Thyroid gland (tissue), 4 donors: ENCODE measurements at places on chromosomes 7 and 10. TPM values are rescaled to one million over a fixed set of nuclear protein-coding genes. Genes with fewer than 3 reads are reported as not detected.

DNA sequence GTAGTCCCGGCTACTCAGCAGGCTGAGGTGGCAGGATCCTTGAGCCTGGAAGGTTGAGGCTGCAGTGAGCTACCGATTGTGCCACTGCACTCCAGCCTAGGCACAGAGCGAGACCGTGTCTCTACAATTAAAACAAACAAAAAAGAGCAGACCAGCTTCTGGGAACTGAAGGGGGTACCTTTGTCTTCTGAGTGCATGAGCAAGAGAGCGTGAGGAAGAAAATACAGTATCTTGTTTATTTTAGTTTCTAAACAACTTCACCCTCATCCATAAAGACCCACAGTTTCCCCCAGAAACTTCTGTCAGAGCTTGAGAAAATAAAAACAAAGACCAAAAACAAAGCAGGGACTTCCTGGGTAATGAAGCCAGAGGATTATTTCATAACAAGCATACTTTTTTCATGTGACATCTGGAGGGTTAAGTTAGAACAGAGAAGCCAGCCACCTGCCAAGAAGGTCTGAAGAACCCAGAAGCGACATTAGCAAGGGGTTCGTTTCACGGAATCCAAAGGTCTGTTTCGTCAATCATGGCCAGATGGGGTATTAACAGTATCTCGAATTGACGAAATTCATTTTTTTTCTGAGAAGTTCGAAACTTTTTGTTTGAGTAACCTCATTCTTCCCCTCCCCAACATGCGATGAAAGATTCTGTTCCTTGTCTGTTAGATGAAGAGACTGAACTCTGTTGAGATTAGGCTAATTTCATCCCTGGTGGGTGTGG, 10.2 kb upstream of the IL2RA start:
- DNase-seq, result no peak

GRCh38 chr7:103130901-103131624, 17.8 kb downstream of the NAPEPLD start:
- DNase-seq, result no peak

INHBA gene
- total RNA-seq, result 1.3 TPM

CDH23 gene
- total RNA-seq, result 3.7 TPM

AKR1C1 gene
- total RNA-seq, result 122 TPM

- no peak for DNase-seq
These were observed 60.9 kb downstream of the BAMBI start for GRCh38 chr10:28738200-28738599.

- peak; percentile 15 for DNase-seq
These were observed 1.5 kb downstream of the IL15RA start for GRCh38 chr10:5975641-5976473.

- no peak for DNase-seq
These were observed 122.7 kb downstream of the INSYN2A start for GRCh38 chr10:127073666-127074065.

MYPN gene
- total RNA-seq, result not detected

- no peak for DNase-seq
These were observed 36.5 kb downstream of the SEMA3C start for GRCh38 chr7:80882213-80882801.

KBTBD2 gene
- total RNA-seq, result 49.8 TPM

COL1A2 gene
- total RNA-seq, result 50.4 TPM

- no peak for DNase-seq
These were observed 588.6 kb downstream of the DNAJB9 start for GRCh38 chr7:109158246-109158645.

GRCh38 chr10:13555884-13556510, 27.2 kb upstream of the BEND7 start:
- peak; percentile 83 for DNase-seq

- DNase-seq, result no peak
These were observed 2.2 kb downstream of the MTG1 start for GRCh38 chr10:133396035-133396624.

DNA sequence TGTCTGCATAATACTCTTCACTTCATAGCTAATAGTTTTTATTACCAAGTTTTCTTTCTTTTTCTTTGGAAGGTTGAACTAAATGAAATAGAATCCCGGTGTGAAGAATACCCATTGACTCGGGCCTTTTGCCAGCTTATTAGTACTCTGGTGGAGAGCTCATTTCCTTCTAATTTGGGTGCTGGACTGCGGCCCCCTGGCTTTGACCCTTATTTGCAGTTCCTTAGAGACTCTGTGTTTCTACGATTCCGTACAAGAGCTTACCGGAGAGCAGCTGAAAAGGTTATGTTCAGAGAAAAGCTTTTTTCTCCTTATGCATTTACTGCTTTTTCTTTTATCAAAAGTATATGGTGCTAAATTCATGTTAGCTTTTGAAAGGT, 40.2 kb downstream of the NUP205 start:
- no peak for DNase-seq

DNA sequence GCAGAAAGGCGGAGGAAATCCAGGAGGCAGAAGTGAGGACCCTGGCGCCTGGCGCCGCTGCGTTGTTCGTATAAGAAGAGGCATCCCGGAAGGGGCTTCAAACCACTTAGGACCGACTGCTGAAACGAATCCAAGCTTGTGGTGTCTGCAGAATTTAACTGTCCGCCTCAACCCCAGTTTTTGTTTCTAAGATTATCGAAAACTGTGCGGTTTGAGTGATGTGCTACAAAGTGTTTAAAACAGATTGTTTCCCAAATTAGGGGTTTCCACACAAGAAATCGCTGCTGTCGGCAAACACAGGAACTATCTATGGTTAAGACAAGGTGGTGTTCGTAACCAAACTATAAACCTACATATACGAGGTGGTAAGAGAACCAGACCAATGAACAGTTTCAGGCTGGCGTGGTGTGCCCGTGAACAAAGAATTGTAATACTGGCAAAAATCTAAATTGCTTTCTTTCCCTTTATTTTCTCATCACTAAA, 835 bp upstream of the DGKI start:
- peak; percentile 21 for DNase-seq

SPAM1 gene
- total RNA-seq, result not detected

- DNase-seq, result no peak
These were observed 77.5 kb upstream of the MEOX2 start for GRCh38 chr7:15764010-15764409.

- peak; percentile 76 for DNase-seq
These were observed 116.8 kb downstream of the LHPP start for GRCh38 chr10:124578231-124579010.

- DNase-seq, result no peak
These were observed 43.8 kb upstream of the CSTF2T start for GRCh38 chr10:51743146-51743545.

VPS37D gene
- total RNA-seq, result 3.9 TPM

PNLIPRP3 gene
- total RNA-seq, result not detected

- DNase-seq, result no peak
These were observed 3.5 kb downstream of the DENND11 start for GRCh38 chr7:141698247-141699015.

DNA sequence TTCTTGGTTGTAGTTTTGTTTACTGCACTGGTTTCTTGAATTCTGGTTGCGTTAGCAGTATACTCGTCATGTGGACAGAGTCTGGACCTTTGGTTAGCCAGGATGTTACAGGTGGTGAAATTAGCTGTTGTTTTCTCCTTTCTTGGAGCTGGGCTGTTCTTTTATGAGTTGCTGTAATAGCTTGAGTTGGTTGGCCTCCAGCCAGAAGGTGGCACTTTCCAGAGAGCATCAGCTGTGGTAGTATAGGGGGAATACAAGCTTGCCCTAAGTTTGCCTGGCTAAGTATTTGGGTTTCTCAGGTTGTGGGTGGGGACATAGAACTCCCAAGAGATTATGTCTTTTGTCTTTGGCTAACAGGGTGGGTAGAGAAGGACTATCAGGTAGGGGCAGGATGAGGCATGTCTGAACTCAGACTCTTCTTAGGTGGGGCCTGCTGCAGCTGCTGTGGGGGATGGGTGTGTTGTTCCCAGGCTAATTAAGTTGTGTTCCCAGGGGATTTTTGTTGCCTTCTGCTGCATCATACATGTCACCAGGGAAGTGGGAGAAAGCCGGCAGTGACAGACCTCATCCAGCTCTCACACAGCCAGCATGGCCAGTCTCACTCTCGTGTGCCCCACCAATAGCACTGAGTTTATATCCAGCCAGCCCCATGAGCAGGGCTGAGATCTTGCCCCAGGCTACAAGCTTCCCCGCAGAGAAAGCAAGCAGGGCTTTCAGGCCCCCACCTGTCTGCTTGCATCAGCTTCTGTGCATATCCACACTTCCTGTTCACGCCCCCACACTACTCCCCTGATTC, 246.7 kb upstream of the TPK1 start:
- no peak for DNase-seq

GRCh38 chr10:74743401-74743800, 83.0 kb upstream of the KAT6B start:
- no peak for DNase-seq

DNA sequence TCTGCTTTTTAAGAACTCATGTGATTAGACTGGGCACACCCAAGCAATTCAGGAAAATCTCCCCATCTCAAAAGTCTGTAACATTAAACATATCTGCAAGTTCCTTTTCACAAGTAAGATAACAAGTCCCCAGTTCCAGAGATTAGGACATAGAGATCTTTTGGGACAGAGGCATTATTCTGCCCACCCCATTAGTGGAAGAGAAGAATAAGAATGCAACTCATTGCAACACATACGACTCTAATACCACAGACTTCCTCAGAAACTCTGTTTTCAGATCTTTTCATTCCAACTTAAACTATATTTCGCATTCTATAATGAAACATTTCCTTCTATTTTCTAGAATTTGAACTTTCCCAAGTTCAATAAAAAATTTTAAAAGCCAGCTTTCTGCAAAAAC, 137.7 kb downstream of the SEMA3C start:
- no peak for DNase-seq

GRCh38 chr10:103125323-103126267, 67.5 kb downstream of the NT5C2 start:
- DNase-seq, result no peak

ANKRD22 gene
- total RNA-seq, result not detected

SMO gene
- 12.1 TPM for total RNA-seq

DNA sequence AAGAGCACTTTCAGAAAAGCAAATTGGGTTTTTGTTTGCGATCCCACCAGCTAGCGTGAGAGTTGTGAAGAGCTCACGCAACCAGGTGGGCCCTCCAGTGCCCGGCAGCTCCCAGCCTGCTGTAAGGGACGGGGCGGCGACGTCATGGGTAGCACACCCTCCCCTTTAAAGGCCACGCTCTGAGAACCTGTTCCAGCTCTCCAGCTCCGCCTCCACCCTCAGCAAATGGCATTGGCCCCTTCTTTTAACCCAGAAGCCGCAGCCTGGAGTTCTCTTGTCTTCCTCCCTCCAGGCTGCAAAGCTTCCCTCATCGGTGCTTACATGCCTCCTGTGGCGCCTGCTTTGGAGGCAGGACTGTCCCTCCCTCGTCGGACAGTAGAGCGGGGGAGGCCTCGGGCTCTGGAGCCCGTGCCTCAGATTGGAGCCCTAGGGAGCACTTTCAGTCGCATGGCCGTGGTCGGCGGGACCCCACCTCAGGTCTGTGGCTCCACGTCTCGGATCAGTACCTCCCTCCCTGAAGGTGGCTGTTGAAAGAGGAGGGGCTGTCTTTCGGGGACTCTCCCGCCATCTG, 32.9 kb downstream of the WIPI2 start:
- no peak for DNase-seq

GRCh38 chr7:114823290-114823689, 98.6 kb upstream of the MDFIC start:
- no peak for DNase-seq

- DNase-seq, result peak; percentile 75
These were observed 144.1 kb downstream of the C10orf105 start for GRCh38 chr10:71575451-71575850.

DNA sequence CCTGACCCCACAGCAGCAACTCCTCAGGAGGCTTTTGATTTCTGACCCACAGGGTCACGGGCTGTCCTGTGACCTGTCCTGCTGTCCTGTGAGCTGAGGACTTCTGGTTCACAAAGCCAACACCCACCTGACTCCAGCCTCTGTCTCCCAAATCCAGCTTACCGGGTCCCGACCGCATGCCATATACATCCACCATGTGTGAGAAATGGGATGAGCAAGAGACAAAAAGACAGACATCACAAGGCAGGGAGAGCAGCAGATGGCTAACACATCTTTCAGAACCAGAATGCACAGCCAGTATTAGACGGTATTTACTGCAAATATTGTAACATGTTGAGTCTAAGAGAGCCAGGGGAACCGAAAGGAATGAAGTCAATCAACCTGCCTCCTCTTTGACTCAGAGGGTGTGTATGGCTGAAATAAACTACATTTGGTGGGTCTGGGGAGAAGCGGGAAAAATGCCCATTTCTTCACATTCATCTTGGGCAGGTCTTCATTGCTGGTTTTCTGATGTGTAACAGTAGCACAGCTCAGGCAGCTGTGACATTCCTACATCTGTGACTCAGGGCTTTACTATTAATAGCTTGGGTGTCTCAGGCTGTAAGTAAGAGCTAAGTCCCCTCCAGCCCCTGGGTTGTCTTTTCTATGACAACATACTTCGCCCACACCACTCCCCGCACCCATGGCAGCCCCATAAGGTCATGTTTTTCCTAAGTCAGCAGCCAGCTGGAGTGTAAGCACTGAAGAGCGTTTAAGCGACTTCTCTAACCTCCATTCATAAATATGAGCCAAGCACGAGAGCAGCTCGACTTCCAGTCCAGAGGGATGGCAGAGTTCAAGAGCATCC, 25.0 kb downstream of the ABLIM1 start:
- DNase-seq, result peak; percentile 85

ZNF398 gene
- total RNA-seq, result 24.1 TPM

DNA sequence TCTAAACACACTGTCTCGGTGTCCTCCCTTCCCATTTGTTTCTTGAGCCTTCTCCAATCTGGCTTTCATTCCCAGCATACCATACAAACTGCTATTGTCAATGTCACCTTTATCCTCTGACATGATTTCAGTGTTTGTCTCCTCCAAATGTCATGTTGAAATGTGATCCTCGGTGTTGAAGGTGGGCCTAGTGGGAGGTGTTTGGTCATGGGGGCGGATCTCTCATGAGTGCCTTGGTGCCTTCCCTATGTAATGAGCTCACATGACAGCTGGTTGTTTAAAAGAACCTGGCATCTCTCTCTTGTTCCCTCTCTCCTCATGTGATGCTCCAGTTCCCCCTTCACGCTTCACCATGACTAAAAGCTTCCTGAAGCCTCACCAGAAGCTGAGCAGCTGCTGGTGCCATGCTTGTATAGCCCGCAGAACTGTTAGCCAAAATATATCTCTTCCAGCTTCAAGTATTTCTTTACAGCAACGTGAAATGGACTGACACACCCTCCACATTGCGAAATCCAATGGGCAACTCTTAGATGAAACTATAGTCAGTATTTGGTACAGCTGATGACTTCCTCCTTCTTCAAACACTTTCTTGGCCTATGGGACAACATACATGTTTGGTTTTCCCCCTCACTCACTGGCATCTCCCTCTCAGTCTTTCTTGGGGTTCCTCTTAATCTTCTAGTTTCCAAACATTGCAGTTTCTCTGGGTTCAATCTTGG, 27.8 kb downstream of the RNLS start:
- DNase-seq, result no peak

GRCh38 chr10:49356181-49356580, 39.7 kb downstream of the DRGX start:
- no peak for DNase-seq

GRCh38 chr10:85959239-85959638, 407.4 kb downstream of the GRID1 start:
- DNase-seq, result no peak

SPDYE2B gene
- not detected for total RNA-seq

GBX1 gene
- not detected for total RNA-seq
